ENCODE measurements at places on chromosomes 6 and 20. TPM values are rescaled to one million over a fixed set of nuclear protein-coding genes. Genes with fewer than 3 reads are reported as not detected.

DNA sequence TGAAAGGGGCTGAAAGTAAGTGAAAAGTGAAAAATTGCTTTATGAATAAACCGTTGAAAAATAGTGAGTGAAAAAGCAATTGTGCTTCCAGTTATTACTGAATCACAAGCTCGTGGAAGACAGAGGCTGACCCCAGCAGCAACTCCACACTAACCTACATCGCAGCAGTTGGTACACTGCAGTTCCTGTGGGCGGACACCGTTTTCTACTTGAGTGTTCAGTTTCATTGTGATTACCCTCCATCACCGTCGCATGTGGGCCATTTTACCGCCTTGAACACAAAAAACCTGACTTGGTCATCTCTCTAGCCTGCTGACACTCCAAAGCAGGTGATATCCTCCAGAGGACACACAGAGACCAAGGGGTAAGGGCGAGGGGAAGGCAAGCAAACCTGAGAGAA lies 28.4 kb downstream of the PRDM1 start:
- DNase-seq, result no peak

DNA sequence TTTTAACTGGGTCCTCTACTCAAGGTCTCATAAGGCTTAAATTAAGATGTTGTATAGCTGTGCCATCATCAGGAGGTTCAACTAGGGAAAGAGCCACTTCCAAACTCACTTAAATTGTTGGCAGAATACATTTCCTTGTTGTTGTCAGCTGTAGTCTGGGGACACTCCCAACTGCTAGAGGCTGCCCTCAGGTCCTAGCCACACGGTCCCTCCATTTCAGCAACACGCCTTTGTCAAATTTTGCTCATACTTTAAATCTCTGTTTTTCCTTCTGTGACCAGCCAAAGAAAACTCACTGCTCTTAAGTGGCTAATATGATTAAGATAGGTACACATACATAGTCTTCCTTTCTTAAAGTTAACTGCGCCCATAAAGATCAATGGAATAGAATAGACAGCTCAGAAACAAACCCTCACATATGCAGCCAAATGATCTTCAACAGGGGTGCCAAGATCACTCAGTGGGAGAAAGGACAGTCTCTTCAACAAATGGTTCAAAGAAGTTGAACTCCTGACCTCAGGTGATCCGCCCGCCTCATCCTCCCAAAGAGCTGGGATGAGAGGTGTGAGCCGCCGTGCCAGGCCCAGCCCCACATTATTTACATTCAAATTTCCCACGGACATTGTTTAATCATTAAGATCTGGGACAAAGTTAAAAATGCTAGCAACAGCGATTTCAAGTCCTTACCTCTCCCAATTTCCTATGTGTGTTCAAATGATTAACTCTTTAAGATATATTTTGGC lies 76.4 kb upstream of the ELOVL5 start:
- no peak for DNase-seq

SCUBE3 gene
- total RNA-seq, result 0.74 TPM

GRCh38 chr6:160057080-160057479 lies 64.5 kb upstream of the SLC22A1 start:
- DNase-seq, result peak; percentile 45

ETV7 gene
- total RNA-seq, result 2.9 TPM

DNA sequence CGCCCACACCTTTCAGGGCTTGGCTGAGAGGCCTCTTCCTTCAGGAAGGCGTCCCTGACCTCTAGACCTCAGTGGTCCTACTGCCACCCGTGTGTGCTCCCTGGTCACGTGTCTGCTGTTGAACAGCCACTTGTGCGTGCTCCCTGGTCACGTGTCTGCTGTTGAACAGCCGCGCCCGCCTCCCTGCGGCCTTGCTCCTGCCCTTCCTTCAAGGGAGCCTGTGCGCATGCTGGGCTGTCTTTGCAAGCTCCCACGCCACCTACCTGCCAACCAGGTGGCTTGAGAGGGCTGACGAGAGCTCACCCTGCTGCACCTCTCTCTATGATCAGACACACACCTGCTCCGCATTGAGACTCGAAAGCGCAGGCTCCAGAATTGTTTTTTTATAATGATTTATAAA lies 179.3 kb downstream of the BMP7 start:
- no peak for DNase-seq

BMP5 gene
- total RNA-seq, result 3.2 TPM

DNA sequence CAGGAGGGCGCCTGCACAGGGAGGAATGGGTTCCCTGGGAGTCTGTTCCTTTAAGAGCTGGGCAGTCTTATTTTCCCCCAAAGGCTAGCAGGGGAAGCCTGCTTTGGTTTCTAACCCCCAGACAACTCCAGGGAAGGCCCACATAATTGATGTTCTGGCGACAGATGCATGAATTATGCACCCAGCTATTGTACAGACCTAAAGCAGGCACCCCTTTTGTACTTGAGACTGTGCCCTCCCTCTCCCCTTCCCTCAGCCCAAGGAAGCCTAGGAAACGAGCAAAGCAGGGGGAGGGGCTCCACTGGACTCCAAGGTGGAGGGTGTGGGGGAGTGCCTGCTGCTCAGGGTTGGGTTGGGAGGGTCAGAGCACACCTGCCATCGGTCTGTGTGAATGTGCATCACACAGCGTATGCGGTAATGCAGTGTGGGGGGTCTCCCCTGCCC lies 102.1 kb downstream of the KCNB1 start:
- no peak for DNase-seq

DNA sequence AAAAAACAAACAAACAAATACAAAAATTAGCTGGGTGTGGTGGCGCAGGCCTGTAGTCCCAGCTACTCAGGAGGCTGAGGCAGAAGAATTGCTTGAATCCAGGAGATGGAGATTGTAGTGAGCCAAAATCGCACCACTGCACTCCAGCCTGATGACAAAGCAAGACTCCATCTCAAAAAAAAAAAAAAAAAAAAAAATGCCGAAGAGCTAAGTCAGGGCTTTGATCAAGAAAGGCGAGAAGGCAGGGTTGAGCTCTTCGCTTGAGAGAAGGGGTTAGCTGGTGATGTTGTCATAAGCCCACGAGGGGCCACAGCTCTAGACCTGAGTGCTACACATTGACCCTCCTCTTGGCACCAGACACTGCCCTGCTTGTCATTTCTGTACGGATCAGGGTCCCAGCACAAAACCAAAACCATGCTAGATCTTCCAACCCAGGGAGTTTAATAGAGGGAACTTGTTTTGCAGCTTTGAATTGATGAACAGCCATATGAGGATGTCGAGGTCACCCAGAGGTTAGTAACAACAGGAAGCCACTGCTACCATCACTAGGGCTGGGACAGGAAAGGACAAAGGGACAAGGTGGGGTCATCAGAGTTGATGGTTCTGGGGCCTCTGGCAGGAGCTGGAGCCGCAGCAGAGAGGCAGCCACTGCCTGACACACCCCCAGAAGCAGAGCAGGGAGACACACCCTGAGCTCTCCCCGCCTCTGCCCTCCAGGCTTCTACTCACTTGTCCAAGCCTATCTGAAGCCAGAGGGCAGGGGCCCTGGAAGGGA lies 122.7 kb downstream of the SNX5 start:
- DNase-seq, result peak; percentile 69

GRCh38 chr6:36961441-36962435 lies 7.2 kb downstream of the PI16 start:
- no peak for DNase-seq

RCAN2 gene
- 7.0 TPM for total RNA-seq

BPI gene
- total RNA-seq, result not detected

DNA sequence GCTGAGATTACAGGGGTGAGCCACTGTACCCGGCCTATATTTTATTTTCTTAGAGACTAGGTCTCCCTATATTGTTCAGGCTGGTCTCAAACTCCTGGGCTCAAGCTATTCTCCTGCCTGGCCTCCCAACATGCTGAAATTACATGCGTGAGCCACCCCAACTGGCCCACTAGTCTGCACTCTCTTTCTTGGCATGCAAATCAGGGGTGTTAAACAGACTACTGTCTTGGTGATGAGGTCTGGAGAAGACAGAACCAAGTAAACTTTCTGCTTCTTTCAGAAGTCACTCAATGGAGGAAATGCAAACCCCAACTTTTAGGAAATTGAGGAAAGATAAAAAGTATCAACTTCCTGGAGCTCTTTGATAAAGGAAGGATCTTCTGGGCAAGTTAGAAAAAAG lies 8.0 kb upstream of the TUBB2B start:
- no peak for DNase-seq

KIAA0408 gene
- 1.6 TPM for total RNA-seq

DNA sequence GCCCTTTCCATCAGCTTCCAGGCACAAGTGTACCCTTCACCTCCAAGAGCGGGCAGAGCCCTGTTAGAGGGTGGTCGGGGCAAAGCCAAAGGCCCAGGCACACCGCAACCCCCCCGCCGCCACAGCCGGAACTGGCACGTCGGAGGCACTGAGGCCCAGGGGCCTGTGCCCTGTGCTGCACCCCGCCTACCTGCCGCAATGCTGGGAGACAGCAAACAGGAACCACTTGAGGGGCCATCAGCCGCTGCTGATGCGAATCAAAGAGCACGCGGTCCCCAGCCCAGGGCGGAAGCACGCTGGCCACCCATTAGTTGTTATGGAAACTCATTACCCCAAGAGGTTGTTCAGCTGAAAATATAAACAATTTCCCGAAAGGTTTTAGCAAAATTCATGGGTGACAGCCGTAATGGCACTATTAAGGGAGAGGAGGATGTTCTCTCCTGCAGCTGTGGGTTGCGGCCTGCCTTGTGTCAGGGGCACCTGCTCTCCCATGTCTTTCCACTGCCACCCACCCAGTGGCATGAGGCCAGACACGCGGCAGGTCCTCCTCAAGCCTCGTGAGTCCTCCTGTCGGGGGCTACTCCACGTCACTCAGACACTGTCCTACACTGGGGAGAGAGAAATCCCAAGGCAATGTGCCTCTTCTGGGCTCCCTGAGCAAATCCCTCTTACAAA lies 65.3 kb downstream of the EDN3 start:
- no peak for DNase-seq

FHL5 gene
- total RNA-seq, result 1.8 TPM

- DNase-seq, result no peak
Observed at GRCh38 chr6:158110986-158111385, 57.1 kb downstream of the SERAC1 start.

DNA sequence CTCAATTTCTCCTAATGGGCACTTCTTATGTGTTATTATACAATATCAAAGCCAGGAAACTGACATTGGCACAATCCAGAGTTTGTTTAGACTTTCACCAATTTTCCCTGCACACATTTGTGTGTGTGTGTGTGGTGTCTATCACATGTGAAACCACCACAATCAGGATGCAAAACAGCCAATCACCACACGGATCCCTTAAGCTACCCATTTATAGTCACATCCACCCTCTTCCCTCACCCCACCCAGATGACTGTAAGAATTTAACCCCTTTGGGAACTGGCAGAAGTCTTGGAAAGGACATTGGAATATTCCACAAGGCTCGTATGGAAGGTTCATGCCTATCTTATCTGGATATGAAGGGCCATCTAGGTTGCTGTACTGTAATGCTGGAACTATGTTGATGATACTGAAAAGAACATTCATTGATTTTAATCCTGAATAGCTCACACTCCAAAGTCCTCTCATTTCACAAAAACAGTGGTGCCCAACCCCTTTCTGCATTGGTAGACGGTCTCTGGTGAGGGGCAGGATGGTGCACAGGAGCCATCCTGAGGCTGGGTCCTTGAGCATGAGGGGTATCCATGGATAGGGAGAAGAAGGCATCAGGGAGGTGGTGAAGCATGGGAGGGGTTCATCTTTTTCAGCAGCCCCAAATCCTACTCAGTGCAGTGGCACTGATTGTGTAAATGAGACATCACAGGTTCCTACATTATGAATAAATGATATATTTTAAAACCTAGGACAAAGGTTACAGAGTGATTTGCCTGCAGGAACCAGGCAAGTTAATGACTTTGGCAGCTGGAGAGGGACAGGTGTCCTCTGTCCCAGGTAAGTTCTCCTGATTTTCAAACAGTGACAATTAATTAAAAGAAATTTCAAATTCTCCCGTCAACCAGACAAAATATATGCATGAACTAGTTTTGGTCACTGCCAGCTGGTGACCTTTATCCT lies 12.1 kb upstream of the CTCFL start:
- peak; percentile 59 for DNase-seq

CAGE1 gene
- not detected for total RNA-seq

- no peak for DNase-seq
Observed at GRCh38 chr6:77133031-77133430, 330.3 kb downstream of the HTR1B start.
